ENCODE measurements at places on chromosomes 7 and 10. TPM values are rescaled to one million over a fixed set of nuclear protein-coding genes. Genes with fewer than 3 reads are reported as not detected.

The ZCCHC24 gene
- 1.3 TPM for total RNA-seq

The SPDYE9 gene
- total RNA-seq = not detected

The OR13A1 gene
- total RNA-seq = 0.53 TPM

The EBF3 gene
- total RNA-seq = not detected

The HTR7 gene
- not detected for total RNA-seq

The CPA4 gene
- total RNA-seq = not detected

The BCAP29 gene
- total RNA-seq = 24.9 TPM

The LBX1 gene
- not detected for total RNA-seq

The CPXM2 gene
- not detected for total RNA-seq

The MGMT gene
- 22.5 TPM for total RNA-seq

The KNDC1 gene
- total RNA-seq = 0.09 TPM

The SLC13A4 gene
- total RNA-seq = not detected

The HMX3 gene
- not detected for total RNA-seq

The GATA3 gene
- total RNA-seq = 0.53 TPM

The RGR gene
- not detected for total RNA-seq

GRCh38 chr10:12975906-12976305 lies 25.6 kb downstream of the CCDC3 start:
- no peaks in the 10 kb centered on the region for H3K36me3 ChIP-seq
- peaks cover 31% of the 10 kb centered on the region for H3K27me3 ChIP-seq
- no peak overlapping the region for H3K4me3 ChIP-seq
- no peak for DNase-seq
- H3K27ac ChIP-seq = no peak overlapping the region
- no peaks in the 10 kb centered on the region for H3K4me1 ChIP-seq

- H3K36me3 ChIP-seq = no peaks in the 10 kb centered on the region
- H3K4me1 ChIP-seq = no peaks in the 10 kb centered on the region
- H3K27ac ChIP-seq = no peak overlapping the region
Measured at GRCh38 chr10:7649673-7650300, 17.0 kb downstream of the ITIH5 start.

DNA sequence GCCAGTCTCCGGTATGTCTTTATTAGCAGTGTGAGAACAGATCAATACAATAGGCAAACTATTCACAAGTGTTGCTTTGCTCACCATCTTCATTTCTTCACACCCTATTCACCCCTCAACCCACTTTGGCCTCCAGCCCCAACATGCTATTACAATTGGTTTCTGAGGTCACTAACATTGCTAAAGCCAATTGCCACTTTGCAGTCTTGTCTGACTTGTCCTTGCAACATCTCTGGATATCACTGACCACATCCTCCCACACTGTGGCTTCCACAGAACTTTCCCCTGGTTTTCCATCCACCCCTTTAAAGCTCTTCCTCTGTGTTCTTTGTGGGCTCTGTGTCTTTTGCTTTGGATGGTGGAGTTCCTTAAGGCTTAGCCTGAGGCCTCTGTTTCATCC lies 5.2 kb upstream of the APBB1IP start:
- no peak for DNase-seq
- H3K27ac ChIP-seq = no peak overlapping the region
- no peaks in the 10 kb centered on the region for H3K36me3 ChIP-seq
- no peak overlapping the region for H3K4me3 ChIP-seq
- H3K4me1 ChIP-seq = peaks cover 38% of the 10 kb centered on the region

- H3K36me3 ChIP-seq = no peaks in the 10 kb centered on the region
- no peaks in the 10 kb centered on the region for H3K4me1 ChIP-seq
- H3K27ac ChIP-seq = no peak overlapping the region
- H3K4me3 ChIP-seq = no peak overlapping the region
- no peaks in the 10 kb centered on the region for H3K27me3 ChIP-seq
Measured at GRCh38 chr7:42097752-42098151, 139.3 kb downstream of the GLI3 start.

DNA sequence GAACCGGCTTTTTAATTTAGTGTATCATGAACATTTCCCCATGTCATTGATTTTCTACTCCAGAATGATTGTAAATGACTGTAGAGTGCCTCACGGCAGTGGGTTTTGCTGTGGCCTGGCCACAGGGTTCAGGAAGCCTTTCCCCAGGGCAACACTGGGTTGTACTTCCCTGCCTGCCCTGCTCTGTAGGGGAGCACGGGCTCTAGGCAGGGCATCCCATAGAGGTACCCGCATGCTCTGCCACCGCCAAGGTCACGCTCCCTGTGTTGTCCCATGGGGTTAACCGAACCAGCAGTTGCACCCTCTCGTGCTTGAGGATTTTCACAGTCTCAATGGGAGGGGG lies 63.8 kb downstream of the BPGM start:
- no peaks in the 10 kb centered on the region for H3K36me3 ChIP-seq
- peaks cover 20% of the 10 kb centered on the region for H3K27me3 ChIP-seq
- no peak overlapping the region for H3K27ac ChIP-seq
- H3K4me1 ChIP-seq = no peaks in the 10 kb centered on the region
- no peak overlapping the region for H3K4me3 ChIP-seq
- no peak for DNase-seq

- DNase-seq = no peak
- peaks cover 8% of the 10 kb centered on the region for H3K27me3 ChIP-seq
- no peaks in the 10 kb centered on the region for H3K4me1 ChIP-seq
- H3K36me3 ChIP-seq = no peaks in the 10 kb centered on the region
- no peak overlapping the region for H3K27ac ChIP-seq
- no peak overlapping the region for H3K4me3 ChIP-seq
Measured at GRCh38 chr7:134693256-134693655, 46.6 kb downstream of the BPGM start.

DNA sequence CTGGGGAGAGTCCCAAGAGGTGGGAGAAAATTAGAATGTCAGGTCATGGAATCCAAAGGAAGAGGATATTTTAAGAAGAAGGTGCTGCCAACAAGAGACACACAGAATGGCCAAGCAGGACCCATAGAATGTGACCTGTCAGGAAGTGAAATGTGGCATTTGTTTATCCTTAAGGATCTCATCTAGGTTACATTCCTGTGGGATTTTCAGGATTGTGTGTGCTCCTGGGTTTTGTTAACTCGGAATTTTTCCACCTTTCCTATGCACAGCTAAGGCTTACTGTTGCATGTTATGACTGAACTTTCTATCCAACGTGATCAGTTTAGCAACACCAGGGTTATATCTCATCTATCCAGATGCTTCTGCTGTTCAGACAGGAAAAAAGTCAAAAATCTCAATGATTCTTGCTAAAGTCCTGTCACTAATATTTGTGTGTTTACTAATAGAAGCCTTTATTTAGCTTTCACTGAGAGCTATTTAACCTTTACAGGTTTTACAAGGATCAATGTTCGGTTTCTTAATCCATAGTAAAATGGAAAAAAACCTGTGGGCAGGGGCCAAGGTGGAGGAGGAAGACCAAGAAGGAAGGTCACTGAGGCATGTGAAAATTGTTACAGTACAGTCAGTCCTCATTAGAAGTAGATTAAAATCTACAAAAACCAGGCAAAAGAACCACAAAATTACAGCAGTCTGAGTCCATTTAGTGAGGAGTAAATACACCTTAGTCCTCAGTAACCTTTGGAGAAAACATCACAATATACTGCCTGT lies 437.8 kb upstream of the NPVF start:
- no peak for DNase-seq
- H3K36me3 ChIP-seq = no peaks in the 10 kb centered on the region
- no peak overlapping the region for H3K27ac ChIP-seq
- H3K27me3 ChIP-seq = peaks cover 27% of the 10 kb centered on the region
- no peaks in the 10 kb centered on the region for H3K4me1 ChIP-seq

- no peak for DNase-seq
- H3K27ac ChIP-seq = no peak overlapping the region
- no peaks in the 10 kb centered on the region for H3K36me3 ChIP-seq
- no peak overlapping the region for H3K4me3 ChIP-seq
- H3K27me3 ChIP-seq = no peaks in the 10 kb centered on the region
Measured at GRCh38 chr7:65827366-65827765, 45.5 kb upstream of the VKORC1L1 start.

DNA sequence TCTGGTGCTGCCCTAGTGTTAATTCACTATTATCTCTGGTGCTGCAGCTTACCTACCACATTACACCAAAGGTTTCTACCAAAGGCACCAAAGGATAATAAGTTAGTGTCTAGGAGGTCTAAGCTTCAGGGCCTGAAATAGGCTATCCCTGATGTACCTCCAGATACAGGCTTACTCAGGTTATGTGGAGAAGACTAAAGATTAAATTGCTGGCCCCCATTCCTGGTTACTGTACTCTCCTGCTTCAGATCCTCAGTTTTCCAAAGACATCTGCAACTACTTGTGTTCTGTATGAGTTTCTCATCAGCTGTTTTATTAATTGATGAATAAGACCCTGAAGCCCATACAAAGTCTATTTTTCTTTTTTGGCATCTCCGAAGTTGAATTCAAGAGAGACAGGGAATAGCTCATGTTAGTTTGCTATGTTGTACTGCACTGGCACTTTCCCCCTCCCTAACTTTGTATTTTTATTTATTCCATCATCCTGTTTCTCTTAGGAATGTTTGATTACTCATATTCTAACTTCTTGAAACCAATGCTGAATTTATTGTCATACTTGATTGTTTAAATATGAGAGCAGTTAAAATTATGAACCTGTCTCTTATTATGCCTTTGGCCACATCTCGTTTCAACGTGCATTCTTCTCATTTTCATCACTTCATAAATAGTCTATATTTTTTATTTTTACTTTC lies 85.9 kb downstream of the PON1 start:
- H3K27ac ChIP-seq = no peak overlapping the region
- no peaks in the 10 kb centered on the region for H3K4me1 ChIP-seq
- no peaks in the 10 kb centered on the region for H3K27me3 ChIP-seq
- no peaks in the 10 kb centered on the region for H3K36me3 ChIP-seq

- no peak overlapping the region for H3K27ac ChIP-seq
- no peak for DNase-seq
- no peaks in the 10 kb centered on the region for H3K36me3 ChIP-seq
- no peaks in the 10 kb centered on the region for H3K4me1 ChIP-seq
- H3K4me3 ChIP-seq = no peak overlapping the region
Measured at GRCh38 chr10:121063744-121064143, 212.6 kb downstream of the WDR11 start.

- H3K4me3 ChIP-seq = no peak overlapping the region
- no peak overlapping the region for H3K27ac ChIP-seq
- peaks cover 3% of the 10 kb centered on the region for H3K4me1 ChIP-seq
- peaks cover 4% of the 10 kb centered on the region for H3K27me3 ChIP-seq
Measured at GRCh38 chr7:74002474-74003017, 25.4 kb upstream of the ELN start.

DNA sequence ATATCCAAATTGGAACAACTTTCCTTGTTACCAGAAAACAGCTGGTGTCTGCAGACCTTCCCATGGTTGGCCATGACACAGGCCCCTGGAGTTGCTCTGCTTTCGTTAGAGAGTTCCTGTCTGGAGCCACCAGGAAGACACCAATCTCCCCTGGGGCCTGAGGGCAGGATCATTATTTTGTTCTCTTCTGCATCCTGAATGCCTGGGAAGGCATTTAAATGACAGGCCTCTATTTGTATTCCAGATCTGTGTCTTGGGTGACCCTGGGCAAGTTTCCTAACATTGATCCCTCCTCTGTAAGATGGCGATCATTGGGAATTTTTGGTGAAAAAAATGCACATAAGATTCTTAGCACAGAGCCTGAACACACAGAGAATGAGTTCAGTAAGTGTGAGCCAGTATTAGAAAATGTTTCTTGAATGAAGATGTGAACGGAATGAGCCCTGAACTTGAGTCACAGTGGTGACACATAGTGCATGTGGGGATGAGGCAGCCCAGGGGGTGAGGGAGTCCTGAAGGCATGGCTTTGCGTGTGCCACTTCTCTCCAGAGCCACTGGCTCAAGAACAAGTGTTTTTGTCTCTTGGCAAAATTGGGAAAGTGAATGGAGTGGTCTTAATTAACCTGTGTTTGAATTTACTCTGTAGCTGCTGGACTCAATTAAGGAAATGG lies 28.4 kb downstream of the BMPER start:
- H3K27me3 ChIP-seq = peaks cover 8% of the 10 kb centered on the region
- H3K4me3 ChIP-seq = no peak overlapping the region
- H3K4me1 ChIP-seq = no peaks in the 10 kb centered on the region
- H3K27ac ChIP-seq = no peak overlapping the region

GRCh38 chr7:44633254-44634186 lies 27.1 kb downstream of the OGDH start:
- DNase-seq = peak; percentile 32
- peak overlapping the region; percentile 61 for H3K4me3 ChIP-seq
- no peaks in the 10 kb centered on the region for H3K27me3 ChIP-seq
- peaks cover 12% of the 10 kb centered on the region for H3K36me3 ChIP-seq

DNA sequence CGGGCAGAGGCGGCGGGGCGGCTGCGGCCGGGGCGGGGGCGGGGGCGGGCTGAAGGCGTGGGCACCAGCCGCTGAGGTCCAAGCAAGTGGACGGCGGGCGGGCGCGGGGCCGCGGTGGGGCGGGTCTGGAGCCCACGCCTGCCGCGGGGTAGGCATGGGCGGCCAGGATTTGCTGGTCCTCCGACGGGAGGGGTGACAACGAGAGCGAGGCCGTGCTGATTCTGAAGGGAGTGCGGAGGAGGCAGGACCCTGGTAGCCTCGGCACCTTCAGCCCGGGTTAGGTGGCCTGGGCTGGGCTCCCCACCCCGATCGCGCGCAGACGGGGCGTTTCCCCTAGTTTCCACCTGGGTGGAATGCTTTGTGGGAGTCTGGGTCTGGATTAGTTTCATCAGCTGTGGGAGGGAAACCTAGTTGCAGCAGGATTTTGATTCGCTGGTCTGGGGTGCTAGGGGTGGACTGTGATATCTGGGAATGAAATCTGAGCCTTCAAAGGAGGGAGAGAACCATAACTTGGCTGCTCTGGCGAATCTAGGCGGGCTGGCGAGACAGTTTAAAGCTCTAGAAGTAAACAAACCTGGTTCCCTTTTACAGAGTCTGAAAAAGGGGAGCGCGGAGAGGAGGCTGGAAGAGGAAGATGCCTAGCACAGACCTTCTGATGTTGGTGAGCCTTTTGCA lies 609 bp downstream of the SGPL1 start:
- H3K4me1 ChIP-seq = peaks cover 26% of the 10 kb centered on the region
- H3K27ac ChIP-seq = peak overlapping the region; percentile 82
- DNase-seq = no peak
- H3K4me3 ChIP-seq = peak overlapping the region; percentile 90

GRCh38 chr10:125060026-125060425 lies 100.3 kb downstream of the CTBP2 start:
- no peak overlapping the region for H3K4me3 ChIP-seq
- no peak for DNase-seq
- H3K27me3 ChIP-seq = peaks cover 54% of the 10 kb centered on the region
- no peaks in the 10 kb centered on the region for H3K36me3 ChIP-seq
- H3K27ac ChIP-seq = no peak overlapping the region
- H3K4me1 ChIP-seq = peaks cover 40% of the 10 kb centered on the region

GRCh38 chr7:91549878-91550277 lies 285.6 kb downstream of the FZD1 start:
- no peaks in the 10 kb centered on the region for H3K36me3 ChIP-seq
- no peak overlapping the region for H3K4me3 ChIP-seq
- H3K27ac ChIP-seq = no peak overlapping the region
- no peak for DNase-seq
